Body of pancreas (tissue), 4 donors: ENCODE measurements at places on chromosomes 13 and 19. TPM values are rescaled to one million over a fixed set of nuclear protein-coding genes. Genes with fewer than 3 reads are reported as not detected.
A peak's percentile ranks its signal among the peaks of the same experiment; 100 is the strongest.

DNA sequence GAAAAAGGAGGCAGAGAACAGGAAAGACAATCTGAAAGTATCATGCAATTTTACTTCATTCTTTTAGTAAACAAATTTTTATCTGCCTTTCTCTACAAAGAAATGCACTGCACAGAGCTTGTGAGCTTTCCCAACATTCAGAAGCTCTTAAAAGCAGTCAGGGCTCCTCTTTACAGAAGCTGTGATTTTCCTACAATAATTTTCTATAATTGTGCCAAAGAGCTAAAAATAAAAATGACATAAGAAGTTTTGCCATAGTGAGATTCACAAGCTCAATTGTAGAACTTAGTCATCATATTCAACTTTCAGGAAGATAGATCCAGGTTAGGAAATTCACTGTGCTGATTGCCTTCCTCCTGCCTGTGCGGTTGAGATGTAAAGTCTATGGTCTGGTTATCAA is 341.4 kb downstream of the PCDH9 start:
- H3K27ac ChIP-seq = no peak overlapping the region
- no peak overlapping the region for H3K4me3 ChIP-seq
- H3K36me3 ChIP-seq = no peaks in the 10 kb centered on the region
- no peak for DNase-seq

GRCh38 chr19:36674201-36674600 is 7.6 kb upstream of the ZNF461 start:
- H3K27me3 ChIP-seq = no peaks in the 10 kb centered on the region
- no peaks in the 10 kb centered on the region for H3K36me3 ChIP-seq
- H3K4me3 ChIP-seq = no peak overlapping the region
- DNase-seq = no peak
- no peaks in the 10 kb centered on the region for H3K4me1 ChIP-seq

DNA sequence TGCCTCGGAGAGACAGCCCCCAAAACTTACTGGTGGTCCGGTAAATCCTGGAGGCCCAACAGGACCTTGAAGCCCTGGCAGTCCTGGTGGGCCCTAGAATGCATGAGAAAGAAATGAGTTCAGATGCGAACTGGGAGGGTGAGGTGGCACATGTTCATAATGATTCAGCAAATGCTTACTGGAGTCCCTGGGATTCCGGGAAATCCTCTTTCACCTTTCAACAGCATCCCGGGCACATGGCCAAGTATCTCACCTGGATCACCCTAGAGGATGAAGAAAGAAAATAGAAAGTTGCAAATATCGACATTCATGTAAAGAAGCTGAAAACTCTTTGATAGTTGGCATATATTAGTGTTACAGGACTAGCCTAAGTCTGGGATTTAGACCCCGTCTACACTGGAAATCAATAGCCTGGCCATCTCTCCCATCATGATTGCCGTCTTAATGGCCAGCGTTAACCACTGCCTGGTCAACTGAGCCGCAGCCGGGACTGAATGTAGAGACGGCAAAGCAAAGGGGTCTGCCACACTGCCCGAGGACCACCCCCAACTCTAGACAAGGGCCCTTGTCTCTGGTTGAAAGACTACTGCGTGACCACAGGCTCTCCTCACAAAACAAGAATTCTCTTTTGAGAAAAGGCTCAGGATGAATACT is 96.9 kb downstream of the COL4A1 start:
- no peak overlapping the region for H3K27ac ChIP-seq
- H3K4me1 ChIP-seq = no peaks in the 10 kb centered on the region
- peak; percentile 16 for DNase-seq
- H3K4me3 ChIP-seq = no peak overlapping the region
- H3K36me3 ChIP-seq = no peaks in the 10 kb centered on the region

GRCh38 chr19:55426042-55426441 is 17.1 kb downstream of the SHISA7 start:
- no peaks in the 10 kb centered on the region for H3K4me1 ChIP-seq
- H3K27me3 ChIP-seq = no peaks in the 10 kb centered on the region
- H3K4me3 ChIP-seq = no peak overlapping the region
- no peaks in the 10 kb centered on the region for H3K36me3 ChIP-seq
- DNase-seq = no peak

DNA sequence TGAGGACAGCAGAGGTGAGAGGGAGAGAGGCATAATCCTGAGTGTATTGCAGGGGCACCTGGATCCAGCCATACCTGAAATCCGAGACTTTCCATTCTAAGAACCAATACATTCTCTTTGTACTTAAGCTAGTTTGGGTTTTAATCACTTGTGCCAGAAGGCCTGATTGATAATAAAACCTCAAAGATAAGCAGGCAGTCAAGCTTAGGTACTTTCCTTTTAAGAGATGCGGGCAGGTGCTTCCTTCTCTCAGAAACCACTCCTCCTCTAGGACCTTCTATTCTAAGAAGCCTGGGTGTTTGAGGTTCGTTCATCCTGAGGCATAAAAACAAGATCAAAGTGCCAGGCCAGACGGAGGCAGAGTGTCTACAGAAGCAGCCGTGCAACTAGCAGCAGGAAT is 22.2 kb downstream of the FAM187B start:
- H3K36me3 ChIP-seq = no peaks in the 10 kb centered on the region
- DNase-seq = no peak
- H3K27me3 ChIP-seq = no peaks in the 10 kb centered on the region
- H3K4me1 ChIP-seq = peaks cover 11% of the 10 kb centered on the region

GRCh38 chr19:35545855-35546381 is 492 bp downstream of the TMEM147 start:
- H3K36me3 ChIP-seq = no peaks in the 10 kb centered on the region
- H3K27ac ChIP-seq = peak overlapping the region; percentile 58
- H3K4me3 ChIP-seq = peak overlapping the region; percentile 46
- peaks cover 47% of the 10 kb centered on the region for H3K4me1 ChIP-seq
- peak; percentile 32 for DNase-seq

- no peak overlapping the region for H3K27ac ChIP-seq
- H3K4me1 ChIP-seq = no peaks in the 10 kb centered on the region
- H3K36me3 ChIP-seq = no peaks in the 10 kb centered on the region
- H3K27me3 ChIP-seq = no peaks in the 10 kb centered on the region
Observed at GRCh38 chr13:33072759-33073158, 56.5 kb downstream of the KL start.

GRCh38 chr13:77752512-77753069 is 55.1 kb downstream of the SLAIN1 start:
- H3K4me3 ChIP-seq = no peak overlapping the region
- no peak for DNase-seq
- no peaks in the 10 kb centered on the region for H3K36me3 ChIP-seq
- H3K27me3 ChIP-seq = no peaks in the 10 kb centered on the region
- H3K4me1 ChIP-seq = no peaks in the 10 kb centered on the region

DNA sequence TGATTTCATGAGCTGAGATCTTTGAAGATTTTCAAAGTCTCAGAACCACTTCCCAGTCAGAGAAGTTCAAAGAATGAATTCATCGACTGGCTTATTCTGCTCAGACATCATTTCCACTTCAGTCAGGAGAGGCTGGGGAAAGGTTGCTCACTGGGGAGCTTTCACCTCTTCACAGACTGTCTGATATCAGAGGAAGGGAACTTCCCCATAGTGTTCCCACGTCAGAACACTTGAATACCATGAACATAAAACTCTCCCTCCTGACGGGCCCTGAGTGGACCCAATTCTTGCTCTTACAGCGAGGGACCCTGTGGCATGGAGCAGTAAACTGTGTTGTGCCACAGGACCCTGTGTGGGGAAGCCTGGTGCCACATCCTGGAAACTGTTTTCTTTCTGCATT is 492.6 kb downstream of the COG6 start:
- no peaks in the 10 kb centered on the region for H3K36me3 ChIP-seq
- DNase-seq = no peak

DNA sequence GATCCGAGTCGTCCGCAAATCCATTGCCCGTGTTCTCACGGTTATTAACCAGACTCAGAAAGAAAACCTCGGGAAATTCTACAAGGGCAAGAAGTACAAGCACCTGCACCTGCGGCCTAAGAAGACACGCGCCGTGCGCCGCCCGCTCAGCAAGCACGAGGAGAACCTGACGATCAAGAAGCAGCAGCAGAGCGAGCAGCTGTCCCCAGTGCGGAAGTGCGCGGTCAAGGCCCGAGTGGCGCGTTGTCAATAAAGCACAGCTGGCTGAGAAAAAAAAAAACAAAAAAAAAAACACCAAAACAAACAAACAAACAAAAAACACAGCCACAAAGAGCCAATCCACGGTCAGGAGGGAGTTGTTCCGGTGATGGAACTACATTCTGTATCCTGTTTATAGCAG is 4.7 kb upstream of the GNA15 start:
- no peak overlapping the region for H3K4me3 ChIP-seq
- no peaks in the 10 kb centered on the region for H3K27me3 ChIP-seq
- no peak overlapping the region for H3K27ac ChIP-seq
- no peaks in the 10 kb centered on the region for H3K4me1 ChIP-seq
- DNase-seq = no peak

DNA sequence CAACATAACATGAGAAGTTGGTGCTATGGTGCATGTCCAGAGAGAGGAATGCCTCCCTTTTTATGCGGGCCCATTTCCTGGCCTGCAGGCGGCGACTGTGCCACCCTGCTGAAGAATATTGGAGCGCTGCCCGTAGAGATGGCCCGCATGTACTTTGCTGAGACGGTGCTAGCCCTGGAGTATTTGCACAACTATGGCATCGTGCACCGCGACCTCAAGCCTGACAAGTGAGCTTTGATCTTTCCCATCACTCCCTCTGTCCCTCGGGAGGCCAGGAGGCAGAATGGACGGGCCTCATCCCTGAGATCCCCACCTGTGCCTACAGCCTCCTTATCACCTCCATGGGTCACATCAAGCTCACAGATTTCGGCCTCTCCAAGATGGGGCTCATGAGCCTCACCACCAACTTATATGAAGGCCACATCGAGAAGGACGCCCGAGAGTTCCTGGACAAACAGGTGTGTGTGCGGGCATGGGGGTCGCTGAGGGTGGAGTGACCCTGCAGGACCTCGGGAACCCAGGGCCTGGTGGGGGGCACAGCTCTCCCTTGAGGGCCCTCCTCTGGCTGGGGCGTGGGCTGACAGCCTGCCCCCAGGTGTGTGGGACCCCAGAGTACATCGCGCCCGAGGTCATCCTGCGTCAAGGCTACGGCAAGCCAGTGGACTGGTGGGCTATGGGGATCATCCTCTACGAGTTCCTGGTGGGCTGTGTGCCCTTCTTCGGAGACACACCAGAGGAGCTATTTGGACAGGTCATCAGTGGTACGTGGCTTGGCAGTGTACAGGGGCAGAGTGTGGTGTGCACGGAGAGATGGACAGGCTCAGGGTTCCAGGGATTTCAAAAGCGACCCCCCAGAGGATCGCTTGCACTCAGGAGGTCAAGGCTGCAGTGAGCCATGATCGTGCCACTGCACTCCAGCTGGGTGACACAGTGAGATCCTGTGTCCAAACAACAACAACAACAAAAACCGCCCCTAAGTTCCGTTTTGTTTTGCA is 16.2 kb downstream of the DNASE2 start:
- H3K27ac ChIP-seq = no peak overlapping the region
- H3K36me3 ChIP-seq = no peaks in the 10 kb centered on the region
- H3K27me3 ChIP-seq = no peaks in the 10 kb centered on the region

DNA sequence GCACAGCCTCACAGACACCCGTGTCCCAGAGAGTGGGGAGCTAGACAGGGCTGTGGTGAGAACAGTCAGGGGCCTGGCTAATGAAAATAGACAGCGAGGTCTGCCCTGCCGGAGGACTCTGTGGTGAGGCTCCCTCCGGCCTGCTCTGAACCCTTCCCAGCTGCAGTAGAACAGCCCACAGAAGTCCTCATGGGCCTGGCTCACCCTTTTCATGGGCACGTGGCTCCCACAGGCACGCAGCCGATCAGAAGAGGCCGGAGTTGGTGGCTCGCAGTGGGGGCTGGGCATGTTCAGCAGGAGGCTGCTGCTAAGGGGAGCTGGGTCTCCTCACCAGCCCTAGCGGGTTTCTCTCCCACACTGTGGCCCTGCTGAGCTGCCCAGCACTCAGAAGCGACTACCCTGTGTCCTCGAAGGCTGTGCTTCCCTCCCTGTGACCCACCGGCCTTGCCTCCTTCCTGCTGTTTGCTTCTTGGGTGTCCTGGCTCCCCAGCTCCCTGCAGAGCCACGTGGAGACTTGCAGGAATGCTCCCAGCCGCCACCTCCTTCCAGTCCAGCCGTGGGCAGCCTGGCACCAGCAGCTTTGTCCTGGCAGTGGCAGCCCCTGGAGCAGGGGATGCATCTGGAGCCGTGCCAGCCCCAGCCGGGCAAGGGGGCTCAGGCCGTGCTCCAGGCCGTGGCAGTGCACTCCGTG is 138.7 kb downstream of the KDM4B start:
- H3K27ac ChIP-seq = no peak overlapping the region
- H3K4me1 ChIP-seq = peaks cover 54% of the 10 kb centered on the region
- DNase-seq = no peak
- no peaks in the 10 kb centered on the region for H3K36me3 ChIP-seq
- H3K27me3 ChIP-seq = no peaks in the 10 kb centered on the region

DNA sequence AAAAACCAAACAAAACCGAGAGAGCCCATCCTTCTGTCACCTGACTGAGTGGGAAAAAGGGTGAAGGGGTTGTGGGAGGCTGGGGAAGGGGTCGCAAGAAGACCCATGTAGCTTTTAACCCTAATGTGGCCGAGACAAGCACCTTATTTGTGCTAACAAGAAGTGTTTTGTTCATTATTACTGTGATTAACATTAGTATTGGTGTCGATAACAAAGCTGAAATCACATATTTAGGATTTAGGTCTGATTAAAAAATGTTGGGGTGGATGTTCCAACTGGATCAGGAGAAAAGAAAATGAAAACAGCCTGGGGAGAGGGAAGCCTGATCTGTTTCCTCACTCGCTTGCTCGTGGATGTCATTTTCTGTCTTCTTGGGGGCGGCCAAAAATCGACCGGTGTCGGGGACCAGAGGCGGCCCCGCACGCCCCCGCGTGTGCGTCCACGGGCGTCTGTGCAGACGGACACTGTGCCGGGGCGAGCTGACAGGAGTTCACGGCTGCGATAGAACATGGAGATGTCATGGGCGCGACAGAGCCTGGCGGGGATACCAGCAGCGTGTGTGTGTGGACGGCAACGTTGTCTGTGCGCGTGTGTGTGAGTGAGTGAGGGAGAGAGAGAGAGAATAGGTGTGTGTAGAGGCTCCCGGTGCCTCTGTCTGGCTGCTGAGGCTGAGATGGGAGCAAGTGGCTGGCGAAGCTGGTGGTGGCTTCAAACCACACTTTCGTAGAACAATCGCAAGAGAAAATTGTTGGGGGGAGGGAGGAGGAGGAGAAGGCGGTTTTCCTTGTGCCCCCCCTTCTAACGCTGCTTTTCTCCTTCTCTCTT is 29.1 kb downstream of the NFIX start:
- H3K4me3 ChIP-seq = no peak overlapping the region
- no peaks in the 10 kb centered on the region for H3K36me3 ChIP-seq
- no peak for DNase-seq
- H3K27ac ChIP-seq = no peak overlapping the region
- no peaks in the 10 kb centered on the region for H3K27me3 ChIP-seq

GRCh38 chr13:110225609-110226574 is 81.1 kb downstream of the COL4A1 start:
- no peak for DNase-seq
- peak overlapping the region; percentile 26 for H3K27ac ChIP-seq

Gene RCBTB1
- total RNA-seq = 6.3 TPM

Gene GNA15
- 2.6 TPM for total RNA-seq

Gene KCNN4
- not detected for total RNA-seq

Gene ZSCAN18
- 43.2 TPM for total RNA-seq

Gene ZNF28
- total RNA-seq = 5.3 TPM
